ENCODE measurements at places on chromosomes 7 and 10.

- DNase-seq = no peak
These were observed 571.3 kb upstream of the NRG3 start for GRCh38 chr10:81303656-81304055.

DNA sequence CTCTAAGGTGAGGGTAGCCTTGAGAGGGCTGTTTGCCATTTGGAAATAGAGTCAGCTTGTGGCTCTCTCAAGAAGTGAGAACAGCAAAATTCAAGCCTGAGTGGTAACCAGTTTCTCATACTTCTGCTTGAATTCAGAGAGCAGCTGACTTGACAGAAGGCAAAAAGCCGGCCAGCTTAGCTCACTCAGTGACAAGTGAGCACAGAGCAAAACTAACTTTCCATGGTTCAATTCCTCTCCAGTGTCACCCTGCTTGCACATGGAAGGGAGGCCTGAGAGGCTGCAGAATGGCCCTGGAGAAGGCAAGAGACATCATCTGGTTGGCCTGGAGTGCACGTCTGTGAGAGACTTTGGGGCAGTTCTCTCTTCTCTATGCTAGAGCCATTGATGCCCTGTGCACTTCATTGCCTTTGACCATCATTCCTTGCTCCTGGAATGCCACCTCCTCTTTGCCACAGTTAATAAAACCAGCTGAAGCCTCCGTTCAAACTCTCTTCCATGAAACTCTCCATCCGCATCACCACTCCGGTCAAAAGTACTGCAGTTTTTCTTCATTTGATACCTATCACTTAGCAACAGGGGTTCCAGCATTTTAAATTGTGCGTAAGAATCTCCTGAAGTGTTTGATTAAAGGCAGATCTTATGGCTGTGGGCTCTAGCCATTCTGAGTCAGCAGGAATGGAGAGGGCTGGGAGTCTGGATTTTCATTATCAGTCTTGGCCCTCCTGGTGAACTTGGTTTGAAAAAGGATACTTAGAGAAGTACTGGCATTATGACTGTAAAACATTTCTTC is 69.8 kb upstream of the PIK3CG start:
- DNase-seq = no peak

GRCh38 chr7:29065181-29065857 is 81.0 kb downstream of the CPVL start:
- no peak for DNase-seq

DNA sequence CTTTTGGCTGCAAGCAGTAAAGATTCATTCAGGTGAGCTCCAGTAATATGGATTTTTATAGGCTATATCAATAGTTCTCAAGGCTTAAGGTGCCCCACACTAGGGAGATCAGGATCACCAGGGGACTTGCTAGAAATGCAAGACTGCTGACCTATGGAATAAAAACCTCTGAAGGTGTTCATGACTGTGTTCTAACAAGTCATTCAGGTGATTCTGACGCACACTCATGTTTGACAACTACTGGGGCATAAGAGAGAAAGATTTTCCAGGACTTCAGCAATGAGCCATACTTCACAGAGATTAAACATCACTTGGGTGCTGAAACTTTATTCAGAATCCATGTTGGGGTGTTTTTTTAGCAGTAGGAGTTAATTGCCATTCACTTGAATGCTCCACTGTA is 4.8 kb upstream of the TAS2R38 start:
- no peak for DNase-seq

GRCh38 chr10:63628526-63629362 is 107.5 kb downstream of the REEP3 start:
- peak; percentile 17 for DNase-seq

DNA sequence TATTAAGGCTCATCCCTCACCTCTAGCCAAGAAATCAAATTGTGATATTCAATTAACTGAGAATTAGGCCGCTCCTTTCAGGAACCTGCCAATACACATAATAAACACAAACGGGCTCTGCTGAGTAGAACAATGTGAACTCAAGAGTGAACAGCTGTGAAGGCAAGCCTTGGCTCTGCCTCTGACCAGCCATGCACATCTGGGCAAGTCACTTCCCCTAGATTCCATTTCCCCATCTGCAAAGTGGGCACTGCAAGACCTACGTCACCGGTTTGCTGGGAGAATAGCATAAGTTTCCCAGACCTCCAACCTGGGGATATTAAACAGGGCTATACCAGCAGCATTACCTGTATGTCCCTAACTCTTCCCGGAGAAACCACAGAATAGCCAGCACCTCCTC is 355.2 kb downstream of the TNS3 start:
- DNase-seq = no peak

DNA sequence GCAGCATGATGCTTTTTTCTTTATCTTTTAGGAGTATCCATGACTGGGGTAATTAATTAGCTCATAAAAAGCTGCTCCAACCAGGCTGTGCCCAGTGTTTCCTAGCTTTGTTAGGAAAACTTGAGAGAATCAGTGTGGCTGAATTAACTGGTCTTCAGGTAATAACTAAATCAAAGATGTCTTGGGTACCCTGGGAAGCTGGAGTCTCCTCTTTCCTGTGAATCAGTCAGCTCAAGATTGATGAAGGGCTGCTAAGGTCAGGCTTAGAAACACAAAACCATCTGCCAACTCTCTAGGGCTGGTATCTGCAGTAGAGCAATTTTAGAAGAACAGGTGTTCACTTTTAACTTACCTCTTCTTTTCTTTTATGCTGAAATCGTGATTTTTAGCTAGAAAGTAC is 21.4 kb upstream of the ATOH7 start:
- DNase-seq = no peak

GRCh38 chr10:77987671-77988255 is 41.6 kb downstream of the POLR3A start:
- DNase-seq = no peak

GRCh38 chr10:80278480-80278879 is 11.0 kb downstream of the MAT1A start:
- no peak for DNase-seq

- DNase-seq = no peak
These were observed 96.7 kb downstream of the SEMA3D start for GRCh38 chr7:85090143-85090542.

GRCh38 chr10:108639010-108639409 is 1284.3 kb downstream of the XPNPEP1 start:
- no peak for DNase-seq

- DNase-seq = no peak
These were observed 80.4 kb upstream of the PDE1C start for GRCh38 chr7:32150589-32150988.

DNA sequence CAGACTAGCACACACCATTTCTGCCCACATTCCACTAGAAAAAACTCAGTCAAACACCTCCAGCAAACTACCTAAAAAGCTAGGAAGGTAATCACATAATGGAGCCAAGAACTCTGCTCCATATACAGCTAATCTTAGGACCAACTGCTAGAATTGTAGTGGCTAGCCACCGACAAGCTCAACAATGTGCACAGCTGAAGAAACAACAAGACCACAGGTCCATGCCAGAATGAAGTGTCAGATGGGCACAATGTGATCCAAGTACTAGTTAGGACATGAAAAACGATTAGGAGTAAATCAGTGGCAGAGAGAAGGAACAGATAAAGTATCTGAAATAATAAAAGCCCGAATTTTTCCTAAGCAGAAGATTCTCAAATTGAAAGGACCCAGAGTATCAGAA is 38.6 kb downstream of the TMEM106B start:
- DNase-seq = no peak

- DNase-seq = no peak
These were observed 91.3 kb upstream of the TMEM106B start for GRCh38 chr7:12119620-12120303.
